Muscle of back (tissue), 13 donors: ENCODE measurements at places on chromosomes 12 and 14. TPM values are rescaled to one million over a fixed set of nuclear protein-coding genes. Genes with fewer than 3 reads are reported as not detected.
A peak's percentile ranks its signal among the peaks of the same experiment; 100 is the strongest.

DNA sequence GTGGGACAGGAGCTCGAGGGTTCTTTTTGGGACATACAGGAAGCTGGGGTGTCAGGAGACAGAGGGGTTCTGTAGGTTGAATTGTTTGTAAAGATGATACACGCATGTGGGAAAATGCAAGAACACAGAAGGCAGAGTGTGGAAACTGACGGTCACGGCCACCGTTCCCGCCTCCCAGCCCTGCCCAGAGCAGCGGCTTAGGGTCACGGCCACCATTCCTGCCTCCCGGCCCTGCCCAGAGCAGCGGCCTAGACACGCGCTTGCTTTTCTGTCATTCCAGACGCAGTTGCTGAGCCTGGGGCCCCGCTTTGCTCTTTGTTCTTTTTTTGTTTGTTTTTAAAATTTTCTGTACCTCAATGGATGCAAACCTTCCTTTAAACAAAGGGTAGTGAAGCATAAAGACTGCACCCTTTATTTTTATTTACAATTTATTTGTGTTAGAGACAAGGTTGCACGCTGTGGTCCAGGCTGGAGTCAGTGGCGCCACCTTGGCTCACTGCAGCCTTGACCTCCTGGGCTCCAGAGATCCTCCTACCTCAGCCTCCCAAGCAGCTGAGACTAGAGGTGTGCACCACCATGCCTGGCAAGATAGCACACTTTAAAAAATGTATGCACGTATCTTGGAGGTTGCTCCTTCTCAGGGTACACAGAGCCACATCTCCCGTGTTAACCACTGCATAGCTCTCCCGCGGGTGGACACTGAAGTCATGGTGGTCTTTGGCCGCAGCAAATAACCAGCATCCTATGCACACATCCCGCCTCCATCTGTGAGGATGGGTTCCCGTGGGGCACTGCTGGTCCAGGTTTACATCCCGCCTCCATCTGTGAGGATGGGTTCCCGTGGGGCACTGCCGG is 142.3 kb downstream of the ADGRD1 start:
- DNase-seq, result no peak

GRCh38 chr12:14741153-14741552 is 44.8 kb upstream of the GUCY2C start:
- DNase-seq, result no peak

PGF gene
- 24.3 TPM for polyA plus RNA-seq

GRCh38 chr14:104822821-104823615 is 22.1 kb downstream of the ZBTB42 start:
- no peak for DNase-seq

AMDHD1 gene
- 0.11 TPM for polyA plus RNA-seq

DNA sequence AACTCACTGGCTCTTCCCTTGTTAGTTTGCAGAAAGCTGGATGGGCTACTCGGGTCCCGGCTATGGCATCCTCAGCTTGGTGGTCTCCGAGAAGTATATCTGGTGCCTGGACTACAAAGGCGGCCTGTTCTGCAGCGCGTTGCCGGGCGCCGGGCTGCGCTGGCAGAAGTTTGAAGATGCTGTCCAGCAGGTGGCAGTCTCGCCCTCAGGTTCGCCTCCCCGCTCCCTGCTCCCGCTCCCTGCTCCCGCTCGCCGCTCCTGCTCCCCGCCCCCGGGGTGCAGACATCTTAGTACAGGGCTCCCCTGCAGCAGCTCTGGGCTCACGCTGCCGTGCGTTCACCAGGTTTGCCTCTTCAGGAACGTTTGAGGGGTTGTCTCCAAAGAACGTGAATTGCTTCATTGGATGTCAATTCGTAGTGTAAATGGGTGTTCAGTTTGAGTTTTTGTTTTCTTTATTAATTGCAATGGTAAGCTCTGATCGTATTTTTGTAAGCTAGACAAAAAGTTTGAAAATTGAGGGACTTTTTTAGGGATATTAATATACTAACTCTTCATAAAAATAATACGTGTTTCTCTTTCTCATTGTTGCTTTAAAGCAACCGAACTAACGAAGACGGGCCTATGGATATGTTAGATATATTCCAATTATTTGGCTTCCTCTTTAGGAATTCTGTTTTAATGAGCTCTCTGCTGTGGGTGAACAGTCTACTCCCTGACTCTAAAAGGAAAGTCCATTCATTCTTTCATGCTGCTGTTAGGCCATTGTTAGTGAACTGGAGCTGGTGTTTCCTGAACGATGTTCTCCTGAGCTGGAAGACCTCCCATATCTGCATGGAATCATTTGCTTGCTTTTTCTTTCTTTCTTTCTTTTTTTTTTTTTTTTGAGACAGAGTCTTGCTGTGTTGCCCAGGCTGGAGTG is 71.3 kb downstream of the ANKRD9 start:
- DNase-seq, result peak; percentile 93

P2RX4 gene
- 11.0 TPM for polyA plus RNA-seq

ADGRD1 gene
- 10.4 TPM for polyA plus RNA-seq

DNA sequence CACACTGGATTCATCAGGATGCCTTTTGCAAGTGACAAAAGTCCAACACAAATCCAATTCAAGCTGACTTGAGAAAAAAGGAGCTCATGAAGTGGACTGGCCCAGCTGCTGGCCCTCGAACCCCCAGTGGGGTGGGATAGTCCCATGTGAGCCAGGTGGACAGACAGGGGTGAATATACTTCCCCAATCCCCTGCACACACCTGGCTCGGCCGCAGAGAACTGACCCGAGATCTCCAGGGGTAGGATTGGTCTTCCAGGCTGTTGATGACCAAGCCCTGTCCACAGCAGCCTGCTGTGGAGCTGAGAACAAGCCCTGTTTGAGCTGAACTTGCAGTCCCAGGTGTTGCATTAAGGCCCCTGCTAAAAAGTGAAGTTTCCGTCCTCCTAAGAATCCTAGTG is 56.2 kb downstream of the TPCN1 start:
- DNase-seq, result no peak
